ENCODE measurements at places on chromosomes 5 and 9.

- DNase-seq, result no peak
Observed at GRCh38 chr9:16044579-16044881, 491.7 kb downstream of the CCDC171 start.

GRCh38 chr5:154714266-154714986, 40.8 kb upstream of the LARP1 start:
- no peak for DNase-seq

DNA sequence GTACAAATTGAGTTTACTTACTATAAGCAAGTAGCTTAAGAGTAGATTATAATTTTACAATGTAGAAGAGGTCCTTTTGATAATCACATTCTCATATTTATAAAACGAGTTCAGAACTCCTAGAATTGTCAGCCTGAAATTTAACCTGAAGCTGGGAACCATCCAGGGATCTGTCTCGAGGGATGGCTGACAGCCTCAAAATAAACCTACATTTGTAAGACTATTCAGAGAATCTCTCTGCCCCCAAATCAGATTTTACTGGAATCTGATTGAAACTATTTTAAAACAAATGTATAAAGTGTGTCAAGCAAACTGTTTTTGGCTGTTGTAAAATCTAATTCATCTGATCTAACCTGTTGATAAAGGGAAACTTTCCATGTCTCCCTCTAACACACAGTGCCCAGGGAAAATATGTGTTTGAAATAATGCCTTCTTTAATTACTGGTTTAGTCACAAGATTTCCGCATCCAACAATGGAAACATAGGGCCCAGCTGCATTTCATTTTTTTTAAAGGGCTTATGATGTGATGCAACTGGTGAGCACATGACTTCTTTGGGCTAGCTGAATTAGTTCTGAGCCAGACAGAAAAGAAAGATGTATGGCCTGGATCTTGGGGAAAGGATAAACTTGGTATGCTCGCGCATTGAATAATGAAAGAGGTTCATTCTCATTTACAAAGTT, 30.3 kb downstream of the SLC25A46 start:
- DNase-seq, result no peak

DNA sequence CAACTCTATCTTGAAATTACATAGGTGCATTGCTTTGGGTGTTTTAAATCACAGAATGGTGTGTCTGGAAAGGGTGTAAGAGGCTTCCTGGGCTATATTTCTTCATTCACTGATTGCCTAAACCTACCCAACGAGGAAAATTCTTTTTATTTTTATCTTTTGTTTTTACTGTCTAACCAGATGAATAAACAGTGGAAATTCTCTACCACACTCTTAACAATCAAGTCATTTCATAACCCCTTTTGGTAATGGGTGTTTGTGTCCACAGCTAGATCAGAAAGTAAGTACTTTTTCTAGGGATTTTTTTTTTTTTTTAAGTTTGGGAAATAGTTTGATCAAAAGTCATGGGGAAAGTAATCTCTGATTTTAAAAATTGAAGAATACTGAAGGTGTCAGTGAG, 27.6 kb upstream of the C5orf47 start:
- DNase-seq, result no peak

DNA sequence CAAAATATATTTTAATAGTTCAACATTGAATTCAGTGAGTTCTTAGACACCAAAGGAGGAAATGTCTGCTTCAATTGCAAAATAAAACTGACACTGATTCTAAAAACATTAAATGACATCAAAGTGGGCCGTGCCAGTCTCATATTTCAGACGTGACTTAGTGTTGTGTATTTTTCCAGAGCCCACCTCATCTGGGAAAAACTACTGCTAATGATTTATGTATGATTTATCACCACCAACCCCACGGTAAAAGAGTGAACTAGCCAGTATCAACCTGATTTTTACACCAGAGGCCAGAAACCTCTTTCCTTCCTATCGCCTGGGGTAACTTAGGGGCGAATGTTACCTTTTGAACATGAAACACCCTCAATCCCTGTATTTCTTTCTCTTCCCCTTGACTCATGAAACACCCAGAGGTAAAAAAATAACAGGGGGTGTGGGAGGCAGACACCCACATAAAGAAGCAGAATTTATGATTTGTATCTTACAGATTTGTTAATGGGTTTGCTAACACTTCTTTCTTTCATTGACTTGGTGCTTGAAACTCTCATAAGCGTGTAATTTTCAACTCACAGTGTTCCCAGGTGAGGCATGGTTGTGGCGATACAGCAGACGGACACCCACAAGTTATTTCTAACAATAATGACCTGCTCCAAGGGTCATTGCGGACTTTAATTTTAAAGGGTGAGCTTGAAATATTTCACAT, 56.4 kb upstream of the FANCC start:
- DNase-seq, result no peak

DNA sequence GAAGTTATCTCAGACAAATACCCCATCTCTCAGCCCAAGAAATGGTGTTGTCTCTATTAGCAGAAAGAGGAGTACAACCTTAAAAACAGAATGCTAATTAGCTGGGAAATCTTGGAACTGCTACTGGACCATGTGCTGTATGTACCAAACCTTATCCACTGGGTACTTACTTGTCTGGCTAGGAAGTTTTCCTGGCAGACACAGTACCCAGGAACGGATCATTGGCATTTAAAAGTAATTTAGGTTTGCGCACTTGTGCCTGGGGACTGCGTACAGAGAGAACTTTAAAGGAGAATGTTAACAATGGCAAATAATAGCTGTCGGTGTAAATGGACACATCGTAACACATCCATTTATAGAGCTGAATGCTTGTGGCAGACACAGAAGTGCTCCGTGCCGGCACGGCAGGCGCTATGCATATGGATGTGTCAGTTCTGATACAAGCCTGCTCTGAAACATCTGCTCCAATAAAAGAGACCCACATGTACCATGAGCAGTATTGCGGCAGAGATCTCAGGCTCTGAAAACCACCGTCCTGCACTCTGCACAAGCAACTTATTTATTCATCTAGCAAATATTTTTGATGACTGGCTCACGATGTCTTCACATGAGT, 290.6 kb upstream of the PANK3 start:
- DNase-seq, result no peak

- no peak for DNase-seq
Observed at GRCh38 chr5:66324357-66324756, 180.3 kb downstream of the SREK1 start.

DNA sequence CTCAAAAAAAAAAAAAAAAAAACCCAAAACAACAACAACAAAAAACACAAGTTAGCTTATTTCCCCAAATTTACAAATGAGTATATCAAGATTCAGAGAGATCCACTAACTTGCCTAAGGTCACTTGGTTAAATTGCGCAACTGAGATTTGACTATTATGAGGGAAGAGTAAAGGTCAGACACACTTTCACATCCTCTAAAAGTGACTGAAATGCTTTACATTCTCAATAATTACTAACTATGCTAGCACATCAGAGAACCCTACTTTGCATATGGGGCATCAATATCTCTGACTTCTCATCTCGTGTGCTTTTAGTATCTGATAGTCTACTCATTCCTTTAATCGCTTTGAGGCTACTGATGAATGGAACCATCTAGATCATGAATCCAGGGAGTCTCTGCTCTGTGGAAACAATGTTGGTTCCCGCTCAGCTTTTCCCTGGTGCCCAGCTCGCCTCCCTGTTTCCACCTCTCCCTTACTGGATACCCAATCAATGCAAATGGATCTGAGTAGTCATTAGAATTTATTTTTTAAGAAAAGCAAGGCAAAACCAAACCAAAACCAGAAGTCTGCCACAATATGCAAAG, 182.1 kb upstream of the TRIM32 start:
- DNase-seq, result no peak

GRCh38 chr5:148924817-148925216, 98.4 kb downstream of the ADRB2 start:
- no peak for DNase-seq

GRCh38 chr5:168019143-168019542, 272.3 kb upstream of the WWC1 start:
- no peak for DNase-seq

- no peak for DNase-seq
Observed at GRCh38 chr5:114565871-114566270, 204.0 kb downstream of the KCNN2 start.

DNA sequence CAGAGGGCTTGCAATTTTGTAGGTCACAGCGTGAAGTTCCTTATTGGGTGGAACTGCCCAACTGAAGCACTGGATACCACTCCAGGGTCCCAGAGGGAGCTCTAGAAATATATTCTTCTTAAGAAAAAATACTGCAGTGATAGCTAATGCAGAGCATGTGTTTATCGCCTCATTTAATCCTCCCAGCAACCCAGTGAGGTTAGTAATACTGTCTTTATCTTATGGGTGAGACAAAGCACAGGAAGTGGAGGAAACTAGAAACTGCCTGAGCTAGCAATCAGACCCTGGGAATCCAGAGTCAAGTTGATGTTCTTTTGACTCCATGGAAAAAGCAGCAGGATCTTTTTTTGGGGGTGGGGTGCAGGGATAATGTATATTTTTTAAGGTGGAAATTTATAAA, 153.3 kb downstream of the PJA2 start:
- DNase-seq, result no peak

GRCh38 chr9:130954317-130954716, 15.3 kb upstream of the FIBCD1 start:
- DNase-seq, result no peak

DNA sequence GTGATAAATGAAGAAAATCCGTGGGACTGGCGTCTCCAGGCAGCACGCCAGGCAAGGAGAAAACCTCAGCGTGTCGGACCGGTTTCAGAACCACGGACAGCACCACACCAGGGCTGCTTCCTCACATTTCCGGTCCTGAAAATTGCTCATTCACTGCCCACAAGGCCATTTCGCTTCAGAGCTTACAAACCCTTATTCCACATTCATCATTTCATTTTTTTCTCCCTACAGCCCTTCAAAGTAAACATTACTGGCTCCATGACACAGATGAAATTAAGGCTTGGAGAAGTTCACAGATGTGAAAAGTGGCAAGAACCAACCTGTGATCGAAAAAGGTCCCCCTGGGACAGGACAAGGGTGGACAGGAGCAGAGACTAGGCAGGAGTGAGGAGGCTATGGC, 1.5 kb upstream of the GPRIN1 start:
- peak; percentile 21 for DNase-seq

GRCh38 chr9:136270173-136270705, 24.6 kb upstream of the QSOX2 start:
- DNase-seq, result no peak

GRCh38 chr5:135031813-135032694, 2.0 kb downstream of the PITX1 start:
- DNase-seq, result no peak

DNA sequence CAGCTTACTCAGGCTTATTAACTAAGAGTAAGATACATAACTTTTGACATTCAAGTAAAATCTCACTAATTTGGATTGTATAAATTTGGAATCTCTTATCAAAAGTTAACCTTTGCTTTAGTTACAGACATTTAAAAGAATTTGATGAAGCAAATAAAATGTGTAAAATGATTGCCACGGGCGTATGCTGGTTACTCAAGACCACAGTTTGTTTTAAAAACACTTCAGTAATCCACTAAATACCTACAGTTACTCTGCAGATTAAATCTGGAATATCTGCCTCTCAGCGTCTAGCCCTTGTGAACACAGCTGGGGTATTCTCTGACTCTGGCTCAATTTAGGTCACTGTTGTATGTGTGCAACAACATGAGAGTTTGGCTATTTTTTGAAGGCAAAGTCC, 143.8 kb downstream of the MCTP1 start:
- no peak for DNase-seq

GRCh38 chr9:27340961-27341511, 44.1 kb upstream of the EQTN start:
- no peak for DNase-seq

GRCh38 chr9:133894377-133895321, 97.5 kb downstream of the VAV2 start:
- DNase-seq, result no peak

DNA sequence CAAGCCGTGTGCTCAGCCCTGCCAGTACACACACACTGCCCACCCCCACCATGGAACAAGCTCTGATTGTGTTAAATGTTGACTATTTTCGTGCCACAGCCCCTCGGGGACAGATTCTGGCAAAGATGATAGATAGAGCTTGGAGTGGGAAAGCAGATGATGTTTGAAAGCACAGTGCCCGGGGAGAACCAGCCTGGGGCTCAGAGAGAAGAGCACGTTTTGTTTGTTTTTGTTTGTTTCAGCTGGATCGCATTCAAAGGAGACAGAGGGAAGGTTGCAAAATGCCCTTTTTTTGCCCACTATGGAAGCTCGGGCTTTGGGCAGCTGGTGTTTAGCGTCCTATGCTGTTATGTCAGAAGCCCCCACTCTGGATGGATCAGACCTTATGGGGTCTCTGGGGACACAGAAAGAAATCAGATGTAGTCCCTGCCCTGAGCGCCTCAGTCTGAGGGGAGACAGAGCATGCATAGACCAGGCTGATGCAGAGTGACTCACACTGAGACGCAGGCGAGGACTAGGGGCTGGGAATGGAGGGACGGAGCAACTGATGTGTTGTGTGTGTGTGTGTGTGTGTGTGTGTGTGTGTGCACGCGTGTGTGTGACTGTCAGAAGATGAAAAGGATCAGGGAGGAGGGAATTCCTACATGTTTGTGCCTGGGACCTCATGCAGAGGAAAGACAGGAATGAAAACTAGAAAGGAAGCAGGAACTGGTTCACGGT, 229.7 kb downstream of the MELK start:
- DNase-seq, result no peak

- no peak for DNase-seq
Observed at GRCh38 chr5:142179776-142180387, 71.3 kb downstream of the NDFIP1 start.

DNA sequence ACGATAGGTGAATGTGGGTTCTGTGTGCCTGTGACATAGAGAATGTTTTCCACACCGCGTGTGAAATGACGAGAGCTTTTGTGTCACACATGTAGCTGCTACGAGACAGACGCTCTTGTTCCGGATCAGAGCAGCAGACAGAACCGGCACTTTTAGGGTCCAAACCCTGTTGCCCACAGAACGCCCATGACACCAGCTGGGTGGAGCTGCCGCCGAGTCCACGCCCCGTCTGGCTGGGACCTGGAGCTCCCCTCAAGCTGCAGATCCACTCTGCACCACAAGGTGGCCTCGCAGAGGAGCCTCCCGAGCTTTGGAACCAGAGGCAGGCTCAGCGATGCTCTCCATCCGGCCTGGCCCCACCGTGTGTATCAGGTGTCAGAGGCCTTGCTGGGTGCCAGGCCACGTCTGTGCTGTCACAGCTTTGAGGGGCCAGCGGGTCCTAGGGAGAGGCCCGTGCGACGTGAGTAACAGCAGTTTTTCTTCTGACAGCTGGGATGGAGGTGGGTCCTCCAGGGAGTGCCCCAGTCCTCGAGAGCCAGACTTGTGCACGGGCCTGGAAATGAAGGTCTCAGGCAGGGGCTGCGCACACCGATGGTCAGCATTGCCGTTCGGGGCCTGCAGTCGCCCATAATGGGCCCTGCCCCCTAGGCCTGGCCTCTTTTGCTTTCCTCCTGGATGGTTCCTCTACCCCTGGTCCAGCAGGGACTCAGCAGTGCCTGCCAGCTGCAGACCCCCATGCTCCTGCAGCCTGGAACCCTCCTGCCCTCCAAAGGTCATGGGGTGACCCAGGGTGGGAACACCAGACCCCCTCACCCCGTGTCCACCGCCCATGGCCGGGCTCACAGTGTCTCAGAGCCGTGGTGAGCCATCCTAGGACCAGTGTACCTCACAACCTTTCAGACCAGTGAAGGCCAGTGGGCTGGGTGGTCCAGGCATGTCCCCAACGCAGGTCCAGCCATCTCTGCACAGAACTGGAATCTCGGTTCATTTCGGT, 2.5 kb upstream of the LRRC14B start:
- peak; percentile 59 for DNase-seq

Data from HCT116 (cell line).